CD8-positive, alpha-beta T cell (primary cell): ENCODE measurements at places on chromosomes 12 and 14. TPM values are rescaled to one million over a fixed set of nuclear protein-coding genes. Genes with fewer than 3 reads are reported as not detected.

Gene DLK1
- total RNA-seq, result not detected

- no peak for DNase-seq
Observed at GRCh38 chr14:102590667-102591099, 1.8 kb upstream of the RCOR1 start.

GRCh38 chr14:93834699-93835371, 46.5 kb upstream of the PRIMA1 start:
- DNase-seq, result no peak

Gene SELPLG
- 30.4 TPM for total RNA-seq

- DNase-seq, result no peak
Observed at GRCh38 chr12:129571901-129572494, 331.8 kb downstream of the TMEM132D start.

Gene RTL1
- total RNA-seq, result not detected

Gene HOXC4
- 0.58 TPM for total RNA-seq

DNA sequence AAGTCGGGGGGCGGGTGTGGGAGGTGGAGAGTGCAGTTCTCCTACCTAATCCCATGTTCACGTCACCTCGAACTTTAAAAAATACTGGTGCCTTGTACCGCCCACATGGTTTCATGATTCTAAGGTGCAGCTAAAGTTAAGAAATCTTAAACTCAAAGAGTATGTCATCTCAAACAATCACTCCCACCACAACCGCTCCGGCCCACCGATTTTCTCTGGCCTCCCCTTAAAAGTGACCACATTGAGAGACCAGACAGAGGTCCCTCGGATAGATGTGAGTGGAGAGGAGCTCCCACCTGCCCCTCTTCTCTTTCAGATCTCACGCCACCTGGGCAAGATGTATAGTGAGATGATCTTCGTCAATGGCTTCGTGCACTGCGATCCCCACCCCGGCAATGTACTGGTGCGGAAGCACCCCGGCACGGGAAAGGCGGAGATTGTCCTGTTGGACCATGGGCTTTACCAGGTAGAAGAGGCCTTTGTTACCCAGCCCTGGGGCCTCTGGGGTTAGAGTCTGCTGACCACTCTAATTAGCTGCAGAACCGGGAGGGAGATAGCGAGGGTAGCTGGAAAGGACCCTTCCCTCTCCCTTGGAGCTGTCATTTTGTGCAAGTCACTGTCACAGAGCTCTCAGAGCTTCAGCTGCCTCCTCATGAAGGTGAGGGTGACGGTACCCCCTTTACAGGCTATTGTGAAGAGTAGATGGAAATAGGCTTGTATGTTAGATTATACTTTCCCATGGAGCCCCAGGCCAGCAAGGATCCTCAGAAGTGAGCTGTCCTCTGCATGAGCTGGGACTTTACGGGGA, 124.4 kb downstream of the ADCK1 start:
- no peak for DNase-seq

Gene KRT71
- total RNA-seq, result not detected

- DNase-seq, result no peak
Observed at GRCh38 chr14:87002776-87003175, 990.2 kb downstream of the GALC start.

- no peak for DNase-seq
Observed at GRCh38 chr14:22542360-22542759, 46.7 kb downstream of the DAD1 start.

DNA sequence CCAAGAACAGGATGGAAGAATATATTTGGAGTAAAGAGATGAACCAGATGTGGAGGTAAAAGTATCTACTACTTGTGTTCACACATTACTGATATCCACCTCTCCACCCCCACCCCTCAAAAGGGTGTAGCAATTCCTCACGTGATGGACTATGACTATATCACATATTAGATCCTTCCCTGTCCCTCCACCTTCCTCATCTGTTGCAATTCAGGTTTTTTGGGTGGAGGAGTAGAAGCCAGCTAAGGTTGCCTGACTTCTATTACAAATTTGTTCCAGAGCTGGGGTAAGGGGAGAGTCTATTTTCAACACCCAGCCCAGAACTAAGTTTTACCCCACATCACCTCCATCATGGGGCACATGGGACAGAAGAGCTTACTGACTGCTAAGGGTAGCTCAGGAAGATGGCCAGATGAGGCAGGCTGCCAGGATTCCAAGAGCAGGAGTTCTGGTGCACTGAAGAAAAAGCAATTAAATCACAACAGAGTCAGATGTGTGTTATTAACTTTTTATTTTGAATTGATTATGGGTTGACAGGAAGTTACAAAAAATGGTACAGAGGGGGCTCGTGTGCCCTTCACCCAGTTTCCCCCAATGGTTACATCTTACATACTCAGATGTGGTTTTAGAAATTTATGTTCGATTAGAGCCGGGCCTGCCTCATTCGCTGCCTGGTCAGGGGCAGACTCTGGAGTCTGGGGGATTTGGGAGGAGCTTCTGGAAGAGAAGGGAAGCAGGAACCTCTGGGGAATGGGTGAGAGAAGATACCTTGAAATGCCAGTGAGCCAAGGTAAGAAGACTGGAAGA, 2.1 kb downstream of the RNASE13 start:
- no peak for DNase-seq

Gene AQP2
- not detected for total RNA-seq

DNA sequence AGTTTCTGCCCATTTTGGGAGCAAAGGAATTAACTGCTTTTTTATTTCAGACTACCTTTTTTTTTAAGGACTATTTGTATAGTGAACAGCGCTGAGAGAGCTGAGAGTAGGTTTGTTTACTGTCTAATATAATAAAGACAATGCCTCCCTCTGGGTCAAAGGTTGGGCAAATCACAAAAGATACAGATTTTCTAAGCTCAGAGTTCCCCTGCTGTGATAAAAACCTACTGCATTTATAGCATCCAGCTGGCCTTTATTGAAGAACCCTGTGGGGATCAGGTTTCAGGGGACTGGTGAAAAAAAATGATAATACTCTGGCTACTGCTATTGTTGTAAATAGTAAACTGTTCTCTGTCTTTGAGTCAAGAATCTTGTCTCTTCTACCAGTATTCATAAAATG, 28.7 kb downstream of the CCDC59 start:
- no peak for DNase-seq

Gene KCNC2
- total RNA-seq, result not detected

DNA sequence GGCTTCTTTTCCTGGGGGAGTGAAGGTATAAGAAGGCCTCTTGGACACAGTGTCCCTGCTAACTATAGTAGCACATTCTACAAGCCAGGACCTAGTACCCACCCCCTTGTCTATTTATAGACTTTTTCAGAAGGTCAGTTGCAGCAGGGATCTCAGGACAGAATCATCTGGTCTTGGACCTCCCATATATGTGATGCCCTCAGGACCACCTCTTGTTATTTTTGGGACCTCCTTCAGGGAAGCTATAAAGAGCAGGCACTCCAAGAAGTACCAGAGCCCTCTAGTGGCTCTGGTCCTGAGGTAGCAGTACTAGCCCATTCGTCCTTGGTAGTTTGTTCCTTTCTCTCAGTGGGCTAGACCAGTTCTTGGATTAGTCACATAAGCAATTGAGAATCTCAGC, 4.3 kb downstream of the COQ10A start:
- DNase-seq, result no peak

DNA sequence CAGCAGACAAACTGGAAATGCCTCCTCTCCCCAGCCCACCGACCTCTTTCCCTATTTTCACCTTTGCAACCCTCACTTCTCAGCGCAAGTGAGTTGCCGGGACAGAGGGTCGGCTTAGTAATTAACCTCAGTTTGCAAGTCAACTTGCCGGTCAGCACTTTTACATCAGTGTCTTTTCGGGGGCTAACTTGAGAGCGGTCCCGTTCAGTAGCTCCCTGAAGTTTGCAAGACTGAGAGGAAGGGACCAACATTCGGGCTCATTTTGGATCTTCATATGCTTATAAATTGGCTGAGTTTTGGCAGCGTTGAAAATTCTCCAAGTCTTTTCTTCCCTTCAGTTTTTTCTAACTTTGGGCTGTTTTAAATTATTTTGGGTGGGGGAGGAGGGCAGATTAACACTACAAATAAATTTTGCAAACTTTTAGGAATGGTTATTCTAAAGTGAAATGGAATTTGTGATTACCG, 846 bp downstream of the BRMS1L start:
- DNase-seq, result no peak

Gene ELK3
- total RNA-seq, result 11.2 TPM

DNA sequence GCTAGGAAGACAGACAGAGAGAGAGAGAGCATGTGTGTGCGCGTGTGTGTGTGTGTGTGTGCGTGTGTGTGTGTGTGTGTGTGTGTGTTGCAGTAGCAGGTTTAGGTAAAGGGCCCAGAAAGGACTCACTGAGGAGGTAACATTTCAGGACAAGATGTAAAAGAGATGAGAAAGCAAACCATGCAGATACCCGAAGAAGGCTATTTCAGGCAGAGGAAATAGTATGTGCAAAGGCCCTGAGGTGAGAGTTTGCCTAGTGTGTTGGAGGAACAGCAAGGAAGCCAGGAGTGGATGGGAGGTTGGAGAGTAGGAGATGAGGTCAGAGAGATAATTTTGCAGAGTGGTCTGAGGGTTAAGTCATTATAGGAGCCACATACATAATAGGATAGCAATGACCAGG, 754.3 kb upstream of the TBX3 start:
- no peak for DNase-seq

Gene ASCL1
- not detected for total RNA-seq

Gene FGD6
- 1.6 TPM for total RNA-seq

GRCh38 chr12:78470354-78471195, 394.0 kb upstream of the SYT1 start:
- no peak for DNase-seq

Gene STXBP6
- total RNA-seq, result not detected

GRCh38 chr14:101336183-101336582, 225.1 kb upstream of the DIO3 start:
- DNase-seq, result no peak

DNA sequence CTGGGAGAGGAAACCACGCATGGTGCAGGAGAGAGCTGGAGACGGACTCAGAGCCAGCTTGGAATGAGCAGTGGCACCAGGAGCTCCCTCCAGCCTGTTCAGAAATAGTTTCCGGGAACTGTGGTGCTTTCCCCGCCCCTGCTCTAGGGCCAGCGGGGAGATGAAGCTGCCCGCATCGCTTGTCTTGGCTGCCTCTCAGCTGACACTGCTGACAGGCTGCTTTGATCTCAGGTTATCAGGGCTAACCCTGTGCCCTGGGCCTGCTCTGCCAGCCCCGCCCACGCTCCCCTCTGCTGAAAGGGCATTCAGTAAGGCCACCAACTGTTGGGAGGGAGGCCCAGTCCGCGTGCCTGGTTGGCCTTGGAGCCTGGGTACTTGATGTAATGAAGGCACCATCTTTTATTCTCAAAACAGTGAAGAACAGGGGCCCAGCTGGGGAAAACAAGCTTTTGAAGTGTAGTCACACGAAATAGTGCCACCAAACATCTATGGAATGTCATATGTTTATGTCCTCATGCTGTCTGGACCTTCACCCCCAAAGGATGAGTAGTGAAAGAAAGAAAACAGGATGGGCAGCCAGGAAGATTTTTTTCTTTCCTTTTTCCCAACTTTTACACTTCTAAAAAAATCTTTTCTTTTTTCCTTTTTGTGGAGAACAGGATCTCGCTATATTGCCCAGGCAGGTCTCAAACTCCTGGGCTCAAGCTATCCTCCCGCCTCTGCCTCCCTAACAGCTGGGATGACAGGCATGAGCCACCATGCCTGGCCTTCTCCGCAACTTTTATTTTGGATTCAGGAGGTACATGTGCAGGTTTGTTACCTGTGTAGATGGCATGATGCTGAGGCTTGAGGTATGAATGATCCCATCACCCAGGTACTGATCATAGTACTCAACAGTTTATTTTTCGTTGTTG, 115.9 kb upstream of the TBX3 start:
- DNase-seq, result no peak

GRCh38 chr14:76781648-76782051, 20.4 kb downstream of the VASH1 start:
- DNase-seq, result no peak

GRCh38 chr14:74417611-74418010, 8.4 kb downstream of the SYNDIG1L start:
- no peak for DNase-seq

- DNase-seq, result no peak
Observed at GRCh38 chr12:27814411-27814810, 34.4 kb upstream of the MANSC4 start.

DNA sequence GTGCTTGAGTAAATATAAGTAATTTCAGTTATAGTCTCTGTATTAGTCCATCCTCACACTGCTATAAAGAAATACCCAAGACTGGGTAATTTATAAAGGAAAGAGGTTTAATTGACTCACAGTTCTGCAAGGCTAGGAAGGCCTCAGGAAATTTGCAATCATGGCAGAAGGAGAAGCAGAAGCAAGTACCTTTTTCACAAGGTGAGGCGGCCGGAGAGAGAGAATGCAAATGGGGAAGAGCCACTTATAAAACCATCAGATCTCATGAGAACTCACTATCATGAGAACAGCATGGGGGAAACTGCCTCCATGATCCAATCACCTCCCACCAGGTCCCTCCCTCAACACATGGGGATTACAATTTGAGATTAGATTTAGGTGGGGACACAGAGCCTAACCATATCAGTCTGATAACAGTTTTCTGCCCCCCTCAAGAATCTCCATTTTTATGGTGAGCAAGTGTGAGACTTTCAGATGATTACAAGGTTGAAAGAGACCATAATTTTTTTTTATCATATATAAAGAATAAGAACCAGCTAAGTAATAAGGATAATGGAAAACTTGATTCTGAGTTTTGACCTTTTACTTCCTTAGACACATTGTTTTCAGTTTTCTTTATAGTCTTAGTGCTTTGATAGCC, 35.6 kb downstream of the LEMD3 start:
- DNase-seq, result no peak

Gene KRT4
- total RNA-seq, result not detected

- DNase-seq, result no peak
Observed at GRCh38 chr14:55123101-55123500, 6.0 kb upstream of the LGALS3 start.

Gene RTN1
- not detected for total RNA-seq

GRCh38 chr12:102067574-102068258, 5.9 kb upstream of the WASHC3 start:
- no peak for DNase-seq

- DNase-seq, result no peak
Observed at GRCh38 chr12:113370923-113371682, 12.7 kb downstream of the PLBD2 start.

DNA sequence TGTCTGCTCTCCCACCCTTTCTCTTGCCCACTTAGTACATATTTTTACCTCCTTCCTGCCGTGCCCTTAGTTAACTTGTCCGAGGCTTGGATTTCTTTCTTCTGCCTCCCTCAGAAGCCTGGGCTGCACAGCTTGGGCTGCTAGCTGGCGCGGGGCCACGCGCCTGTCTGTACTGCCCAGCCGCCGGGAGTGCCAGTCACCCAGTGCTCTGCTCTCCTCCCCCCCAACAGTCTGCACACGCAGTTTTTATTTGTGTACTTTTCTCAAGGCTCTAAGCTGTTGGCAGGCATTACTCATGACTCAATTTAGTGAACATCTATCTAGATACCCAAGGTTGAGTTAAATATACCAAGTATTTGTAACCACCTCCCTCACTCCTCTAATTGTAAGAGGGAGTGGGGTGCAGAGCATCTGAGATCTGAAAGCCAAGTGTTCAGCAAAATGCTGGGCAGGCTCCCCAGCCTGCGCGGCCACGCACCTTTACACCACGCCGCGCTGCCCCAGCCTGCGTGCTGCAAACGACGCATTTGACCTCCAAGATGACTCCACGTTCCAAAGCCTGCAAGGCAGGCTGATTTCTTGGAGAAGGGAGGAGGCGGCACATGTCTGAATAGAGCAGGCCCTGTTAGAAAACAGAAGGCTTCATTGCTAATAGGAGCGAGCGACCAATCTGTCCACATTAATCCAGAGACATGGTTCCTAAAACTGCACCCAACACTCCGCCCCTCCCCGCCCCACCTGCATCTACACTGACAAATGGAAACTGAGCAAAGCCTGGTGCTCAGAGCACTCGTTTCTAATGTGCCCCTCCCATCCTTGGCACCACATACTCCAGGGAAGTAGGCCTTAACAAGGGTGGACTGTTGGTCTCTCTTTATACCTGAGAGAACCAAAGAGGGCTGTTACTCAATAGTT, 18.2 kb upstream of the CACNA2D4 start:
- DNase-seq, result no peak
